ENCODE measurements at places on chromosomes 11 and 22. TPM values are rescaled to one million over a fixed set of nuclear protein-coding genes. Genes with fewer than 3 reads are reported as not detected.

GRCh38 chr11:83840326-83840725, 554.2 kb upstream of the CCDC90B start:
- DNase-seq = no peak

GRCh38 chr11:12526789-12527188, 147.4 kb upstream of the TEAD1 start:
- no peak for DNase-seq

DNA sequence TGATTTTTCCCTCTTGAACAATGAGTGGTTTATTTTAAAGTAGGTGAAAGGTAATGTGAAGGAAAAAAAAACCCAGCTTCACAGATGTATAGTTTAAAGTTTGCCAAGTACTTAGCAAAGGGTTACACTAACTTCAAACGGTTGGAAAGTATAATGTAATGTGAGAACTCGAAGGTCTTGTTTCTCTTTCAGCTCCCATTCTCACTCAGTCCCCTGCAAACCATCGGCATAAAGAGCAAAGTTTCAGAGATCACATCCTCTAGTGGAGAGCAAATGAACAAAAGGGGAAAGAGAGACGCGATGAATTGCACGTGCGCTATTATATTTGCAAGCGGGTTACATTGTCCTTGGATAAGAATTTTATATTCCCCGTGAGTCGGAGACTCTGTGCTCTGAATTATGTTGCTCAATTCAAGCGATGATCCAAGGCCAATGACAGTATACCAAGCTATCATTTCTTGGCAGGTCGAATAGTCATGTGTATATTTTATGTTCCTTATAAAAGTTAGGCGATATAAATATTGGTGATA, 37.6 kb upstream of the BIRC3 start:
- DNase-seq = peak; percentile 71

- DNase-seq = no peak
These were observed 87.1 kb downstream of the ADAMTS15 start for GRCh38 chr11:130535520-130535919.

- no peak for DNase-seq
These were observed 6.8 kb upstream of the CDKN1C start for GRCh38 chr11:2892215-2892966.

DNA sequence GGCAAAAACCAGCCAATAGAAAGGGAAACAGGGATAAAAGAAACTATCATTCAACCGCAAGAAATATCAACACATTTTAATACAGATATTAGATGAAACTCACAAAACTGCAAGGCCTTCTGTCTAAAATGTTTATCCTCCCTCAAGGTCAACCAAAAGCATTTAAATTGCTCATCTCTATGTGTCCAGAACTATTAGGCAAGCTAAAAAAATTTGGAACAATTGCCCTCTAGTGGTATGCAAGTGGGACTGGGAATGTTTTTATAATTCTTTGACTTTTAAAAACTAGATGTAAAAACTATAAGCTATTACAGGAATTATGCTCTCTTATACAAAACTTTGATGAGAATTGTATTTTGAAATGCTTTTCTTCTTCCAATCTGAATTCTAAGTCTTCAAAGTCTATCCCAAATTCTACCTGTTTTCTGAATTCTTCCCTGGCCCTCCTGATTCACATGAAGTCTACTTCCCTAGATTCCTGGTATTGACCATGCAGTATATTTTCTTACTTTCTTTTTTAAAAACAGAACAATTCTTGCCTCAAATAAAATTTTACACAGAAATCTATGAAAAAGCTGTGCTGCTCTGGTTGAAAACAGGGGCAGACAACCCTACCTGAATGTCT, 4.9 kb downstream of the CWC15 start:
- DNase-seq = peak; percentile 7

GRCh38 chr11:117824571-117825537, at the start of gene FXYD2:
FXYD2 (minus strand) TSS chr11:117824744; CDS start chr11:117824678, 66 bp downstream.
- DNase-seq = no peak

GRCh38 chr11:9765320-9766101, 101.6 kb downstream of the SWAP70 start:
- peak; percentile 72 for DNase-seq

GRCh38 chr11:88284336-88285050, 53.0 kb downstream of the CTSC start:
- DNase-seq = peak; percentile 65

- no peak for DNase-seq
These were observed 20.8 kb upstream of the ADORA2A start for GRCh38 chr22:24406322-24407277.

DNA sequence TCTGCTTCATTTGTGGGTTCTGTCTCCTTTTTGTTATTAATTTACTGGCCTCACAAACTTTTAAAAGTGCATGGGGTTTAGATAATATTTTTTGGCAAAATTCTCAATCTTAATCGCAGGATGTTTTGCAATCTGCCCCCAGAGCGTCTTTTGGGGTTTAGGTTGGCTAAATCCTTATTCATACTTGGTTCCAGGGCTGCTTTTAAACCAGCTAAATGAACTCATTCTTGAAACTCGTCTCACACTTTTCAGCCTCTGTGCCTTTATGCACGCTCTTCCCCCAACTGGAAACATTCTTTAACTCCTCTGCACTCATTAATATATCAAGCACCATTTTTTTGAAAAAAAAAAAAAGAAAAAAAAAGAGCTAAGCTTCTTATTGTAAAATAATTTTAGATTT, 131.7 kb downstream of the KIF18A start:
- no peak for DNase-seq

- no peak for DNase-seq
These were observed 110.3 kb downstream of the DSCAML1 start for GRCh38 chr11:117686711-117687110.

GRCh38 chr22:45190202-45190872, 26.6 kb downstream of the NUP50 start:
- no peak for DNase-seq

DNA sequence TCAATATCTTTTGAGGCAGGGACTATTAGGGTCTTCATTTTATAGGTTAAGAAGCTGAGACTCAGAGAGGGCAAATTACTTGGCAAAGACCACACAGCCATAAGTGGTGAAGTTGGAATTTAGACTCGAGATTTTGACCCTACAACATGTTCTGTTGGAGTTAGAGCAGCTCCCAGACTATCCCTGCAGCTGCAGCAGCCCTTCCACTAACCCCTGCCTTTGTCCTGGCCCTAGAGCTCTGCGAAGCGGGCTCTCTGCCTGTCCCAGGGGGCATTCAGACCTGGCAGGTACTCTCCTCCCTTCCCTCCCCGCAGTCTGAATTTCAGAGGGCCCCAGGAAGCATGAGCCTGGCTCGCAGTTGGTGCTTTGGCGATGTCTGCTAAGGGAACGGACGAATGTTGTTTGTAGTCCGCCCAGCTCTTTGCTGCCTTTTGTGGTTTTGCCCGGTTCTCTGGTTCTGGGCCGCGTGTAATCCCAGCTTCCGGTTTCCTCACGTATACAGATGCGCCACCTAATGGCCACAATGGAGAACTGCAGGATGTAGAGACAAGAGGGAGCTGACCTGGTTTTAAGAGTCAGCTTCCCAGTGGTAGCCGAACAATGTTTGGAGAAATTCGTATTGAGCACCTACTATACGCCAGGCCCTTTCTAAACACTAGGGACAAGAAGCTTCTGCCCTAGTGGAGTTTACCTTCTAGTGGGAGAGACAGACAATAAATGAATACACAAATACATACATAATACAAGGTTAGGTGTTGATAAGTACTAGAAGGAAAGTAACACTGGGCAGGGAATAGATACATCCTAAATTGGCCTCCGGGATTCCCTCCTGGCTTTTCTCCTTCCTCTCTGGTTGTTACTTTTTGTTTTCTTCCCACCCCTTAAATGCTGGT, 125.2 kb downstream of the ST3GAL4 start:
- DNase-seq = peak; percentile 85

DNA sequence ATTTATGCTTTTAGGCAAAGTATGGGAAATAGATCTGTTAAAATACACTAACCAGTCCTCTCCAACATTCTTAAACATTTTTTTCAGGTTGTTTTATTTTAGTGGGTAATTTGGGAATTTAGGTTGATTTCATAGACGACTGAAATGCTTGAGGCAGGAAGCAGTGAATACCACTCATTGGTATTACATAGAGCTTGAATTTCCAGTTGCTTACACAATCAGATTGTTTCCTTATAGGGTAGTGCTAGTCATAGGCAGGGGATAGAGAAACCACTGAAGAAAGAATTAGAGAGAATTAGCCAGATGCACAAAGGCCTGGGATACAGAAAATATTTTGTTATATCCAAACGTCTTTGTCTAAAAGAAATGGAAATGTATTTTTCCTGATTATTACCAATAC, 23.9 kb upstream of the LYVE1 start:
- no peak for DNase-seq

GRCh38 chr11:8387141-8387540, 123.5 kb upstream of the LMO1 start:
- no peak for DNase-seq

- DNase-seq = no peak
These were observed 55.1 kb upstream of the SPATA19 start for GRCh38 chr11:133900176-133901105.

DNA sequence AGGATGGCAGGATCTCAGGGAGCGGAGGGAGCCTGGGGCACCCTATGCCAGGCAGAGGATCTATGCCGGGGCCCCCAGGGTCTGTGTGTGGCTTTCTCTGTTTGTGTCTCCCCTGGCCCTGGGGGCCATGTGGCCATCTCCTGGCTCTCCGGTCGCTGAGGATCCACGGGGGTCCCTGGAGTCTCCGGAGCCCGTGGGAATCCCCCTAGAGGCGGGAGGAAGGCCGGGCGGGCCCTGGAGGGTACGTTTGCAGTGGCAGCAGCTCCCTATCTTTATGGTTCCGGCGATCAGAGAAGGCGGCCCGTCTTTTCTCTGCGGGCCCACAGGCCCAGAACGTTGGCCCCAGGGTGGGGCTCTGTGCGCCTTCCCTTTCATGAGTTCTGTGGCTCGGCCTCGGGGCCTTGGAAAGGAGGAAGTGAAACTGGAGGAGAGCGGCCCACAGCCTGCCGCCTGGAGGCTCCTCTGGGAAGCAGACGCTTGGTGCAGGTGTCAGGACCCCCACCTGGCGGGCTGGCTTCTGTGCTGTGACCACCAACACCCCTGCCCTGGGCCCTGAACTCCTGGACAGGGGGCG, 82.1 kb downstream of the KCNQ1 start:
- no peak for DNase-seq

DNA sequence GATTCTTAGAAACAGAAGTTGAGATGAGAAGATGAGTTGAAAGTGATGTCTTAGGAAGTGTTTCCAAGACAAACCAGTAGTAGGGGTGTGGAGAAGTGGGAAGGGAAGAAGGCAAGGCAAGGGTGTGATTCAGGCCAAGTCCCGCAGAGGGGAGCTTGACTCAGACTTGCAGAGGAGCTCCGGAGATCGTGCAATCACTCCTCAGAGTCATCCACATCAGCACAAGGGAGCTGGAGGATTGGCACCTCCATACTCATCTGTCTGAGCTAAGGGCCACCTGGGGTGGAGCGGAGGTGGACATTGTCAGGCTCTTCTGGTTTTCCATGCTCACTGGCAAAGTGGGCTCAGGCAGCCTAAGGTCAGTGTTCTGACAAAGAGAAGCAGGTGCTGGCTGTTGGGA, 44.4 kb downstream of the CHRDL2 start:
- no peak for DNase-seq

Gene APOC3
- polyA plus RNA-seq = 9.2 TPM

Gene PNPLA3
- polyA plus RNA-seq = 2.0 TPM

Gene DTX4
- polyA plus RNA-seq = 45.9 TPM

Gene BARX2
- 1.0 TPM for polyA plus RNA-seq

Gene ADORA2A
- polyA plus RNA-seq = 7.1 TPM

Gene OR8D1
- not detected for polyA plus RNA-seq

Gene FAM83F
- 2.5 TPM for polyA plus RNA-seq

Gene PAMR1
- polyA plus RNA-seq = 4.3 TPM

Gene GPHA2
- 2.6 TPM for polyA plus RNA-seq

Gene OR4D5
- not detected for polyA plus RNA-seq

Gene CARD18
- not detected for polyA plus RNA-seq

Gene OMP
- not detected for polyA plus RNA-seq

Gene ZNF215
- 4.6 TPM for polyA plus RNA-seq

Gene SLC25A45
- 7.2 TPM for polyA plus RNA-seq

Gene RHOD
- 8.0 TPM for polyA plus RNA-seq

Gene FXYD2
- polyA plus RNA-seq = 316 TPM
